ENCODE measurements at places on chromosomes 12 and 14. TPM values are rescaled to one million over a fixed set of nuclear protein-coding genes. Genes with fewer than 3 reads are reported as not detected.

Gene RERG
- total RNA-seq, result 8.1 TPM

Gene ITGA7
- total RNA-seq, result 255 TPM

Gene CLEC9A
- total RNA-seq, result 0.18 TPM

Gene ALX1
- total RNA-seq, result 0.62 TPM

Gene UBC
- total RNA-seq, result 789 TPM

Gene BMAL2
- total RNA-seq, result 2.1 TPM

- DNase-seq, result no peak
Observed at GRCh38 chr12:6407236-6407954, 23.4 kb downstream of the LTBR start.

- DNase-seq, result peak; percentile 48
Observed at GRCh38 chr12:98819821-98820404, 174.8 kb downstream of the APAF1 start.

DNA sequence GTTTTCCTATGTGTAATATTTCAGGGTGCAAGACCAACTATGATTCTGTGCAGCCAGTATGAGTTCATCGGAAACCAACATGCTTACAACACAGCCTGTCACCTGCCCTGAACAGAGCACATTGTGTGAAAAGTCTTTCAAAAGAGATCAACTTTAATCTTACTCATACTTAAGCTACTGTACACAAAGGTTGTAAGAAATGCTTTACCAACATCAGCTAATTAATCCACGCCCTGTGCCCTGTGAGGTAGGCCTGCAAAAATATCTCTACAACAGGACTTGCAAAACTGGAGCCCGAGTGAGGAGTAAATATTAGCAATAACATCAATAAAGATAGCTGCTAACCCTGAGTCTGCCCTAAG is 15.1 kb downstream of the APPL2 start:
- DNase-seq, result no peak

DNA sequence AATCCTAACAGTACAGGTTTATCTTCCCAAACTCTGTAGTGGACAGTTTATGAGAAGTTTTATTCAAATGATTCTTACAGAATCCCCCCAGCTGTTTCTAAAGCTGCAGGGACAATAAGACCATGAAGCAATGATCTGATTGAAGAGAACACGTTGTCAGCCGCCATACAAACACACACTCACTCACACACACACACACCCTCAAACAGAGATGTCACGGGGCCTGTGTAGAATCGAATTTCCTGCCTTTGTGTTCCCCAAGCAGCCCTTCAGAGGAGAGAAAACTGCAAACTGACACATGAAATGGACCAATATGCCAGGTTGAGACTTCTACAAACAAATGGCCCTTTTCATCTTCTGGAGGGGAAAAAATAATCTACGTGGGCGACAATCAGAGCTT is 80.5 kb upstream of the TBX3 start:
- no peak for DNase-seq

DNA sequence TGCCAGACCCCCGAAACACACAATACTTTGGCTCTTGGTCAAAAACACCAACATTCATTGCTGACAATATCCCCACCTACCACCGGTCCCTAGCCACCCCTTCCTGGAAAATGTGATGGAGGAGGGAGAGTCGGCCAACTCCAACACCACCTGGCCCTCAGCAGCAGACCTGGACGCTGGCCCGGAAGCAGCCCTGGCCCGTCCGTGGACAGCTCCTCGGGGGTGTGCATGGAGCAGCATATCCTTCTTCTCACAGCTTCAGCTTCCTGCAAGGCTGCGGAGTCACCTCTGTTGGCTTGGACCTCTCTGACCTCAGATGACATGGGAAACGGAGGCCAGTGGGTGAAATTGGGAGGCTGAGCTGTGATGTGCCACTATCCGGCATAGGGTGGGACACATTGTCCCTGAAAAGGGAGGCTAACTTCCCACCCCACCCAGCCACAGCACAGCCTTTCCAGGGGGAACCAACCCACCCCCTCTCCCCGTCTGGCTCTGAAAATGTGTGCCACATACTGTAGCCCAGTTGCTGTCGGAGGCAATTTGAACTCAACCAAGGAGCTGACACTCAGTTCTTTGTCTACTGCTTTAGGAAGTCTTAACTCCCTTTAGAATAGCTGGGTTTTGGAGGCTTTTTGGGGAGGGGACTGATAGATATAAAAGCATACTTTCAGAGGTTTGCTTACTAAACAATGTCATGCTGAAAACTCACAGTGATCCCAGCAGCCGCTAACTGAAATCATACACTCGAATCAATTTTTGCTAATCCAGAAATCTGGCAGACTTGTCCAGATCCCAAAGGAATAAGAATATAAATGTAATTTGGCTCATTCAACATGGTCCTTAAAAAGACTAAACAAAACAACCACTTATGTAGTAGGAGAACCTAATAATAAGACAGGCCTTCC is 43.1 kb upstream of the LTA4H start:
- DNase-seq, result peak; percentile 75

DNA sequence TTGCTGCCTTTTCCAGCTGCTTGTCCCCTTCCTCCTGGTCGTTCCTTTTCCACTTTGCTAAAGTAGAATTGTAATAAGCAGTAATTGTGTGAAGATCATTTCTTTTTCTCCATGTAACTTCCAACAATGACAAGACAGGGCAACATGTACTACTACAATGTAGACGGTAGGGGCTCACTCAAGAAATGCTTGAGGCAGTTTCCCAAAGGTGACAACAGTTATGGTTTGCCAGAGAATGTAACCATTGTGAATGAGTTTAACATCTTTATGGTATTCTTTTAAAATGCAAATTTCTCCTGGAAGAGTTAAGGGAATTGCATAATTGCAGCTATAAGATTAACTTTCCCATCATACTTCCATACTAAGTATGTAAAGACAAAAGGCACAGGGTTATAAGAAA is 23.8 kb upstream of the PHLDA1 start:
- DNase-seq, result no peak

DNA sequence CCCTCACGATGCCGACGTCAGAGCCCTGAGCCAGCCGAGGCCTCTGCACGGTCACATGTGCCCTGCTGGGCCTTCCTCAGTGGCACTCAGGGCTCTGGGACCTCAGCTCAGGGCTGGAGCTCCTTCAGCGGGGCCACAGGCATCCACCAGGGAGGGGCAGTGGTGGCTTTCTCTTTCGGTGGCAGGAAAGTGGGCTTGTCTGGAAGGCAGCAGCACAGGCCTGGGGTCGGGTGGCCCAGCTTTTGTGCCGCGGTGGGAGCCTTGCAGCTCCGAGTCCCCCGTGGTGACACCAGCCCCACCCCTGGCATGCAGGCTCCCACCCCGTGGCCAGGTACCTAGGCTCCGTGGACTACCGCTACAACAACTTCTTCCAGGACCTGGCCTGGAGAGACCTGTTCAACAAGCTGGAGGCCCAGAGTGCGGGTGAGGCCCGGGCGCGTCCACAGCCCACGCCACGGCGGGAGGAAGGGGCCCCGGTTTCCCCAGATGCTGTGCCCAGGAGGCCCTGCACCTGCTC is 14.2 kb upstream of the TEX22 start:
- no peak for DNase-seq

DNA sequence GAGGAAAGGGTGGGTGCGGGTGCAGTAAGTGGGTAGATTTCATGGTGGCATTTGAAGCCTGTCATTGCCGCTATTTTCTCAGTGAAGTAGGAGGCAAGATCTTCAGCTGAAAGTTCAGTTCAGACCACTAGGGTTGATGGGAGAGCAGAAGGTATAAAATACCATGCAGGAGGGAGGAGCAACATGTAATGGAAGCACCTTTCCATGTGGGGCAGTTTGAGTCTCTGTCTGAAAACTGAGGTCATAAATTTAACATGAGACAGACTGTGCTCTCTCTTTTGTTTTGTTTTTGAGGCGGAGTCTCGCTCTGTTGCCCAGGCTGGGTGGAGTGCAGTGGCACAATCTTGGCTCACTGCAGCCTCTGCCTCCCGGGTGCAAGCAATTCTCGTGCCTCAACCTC is 22.7 kb downstream of the LRRC74A start:
- no peak for DNase-seq

DNA sequence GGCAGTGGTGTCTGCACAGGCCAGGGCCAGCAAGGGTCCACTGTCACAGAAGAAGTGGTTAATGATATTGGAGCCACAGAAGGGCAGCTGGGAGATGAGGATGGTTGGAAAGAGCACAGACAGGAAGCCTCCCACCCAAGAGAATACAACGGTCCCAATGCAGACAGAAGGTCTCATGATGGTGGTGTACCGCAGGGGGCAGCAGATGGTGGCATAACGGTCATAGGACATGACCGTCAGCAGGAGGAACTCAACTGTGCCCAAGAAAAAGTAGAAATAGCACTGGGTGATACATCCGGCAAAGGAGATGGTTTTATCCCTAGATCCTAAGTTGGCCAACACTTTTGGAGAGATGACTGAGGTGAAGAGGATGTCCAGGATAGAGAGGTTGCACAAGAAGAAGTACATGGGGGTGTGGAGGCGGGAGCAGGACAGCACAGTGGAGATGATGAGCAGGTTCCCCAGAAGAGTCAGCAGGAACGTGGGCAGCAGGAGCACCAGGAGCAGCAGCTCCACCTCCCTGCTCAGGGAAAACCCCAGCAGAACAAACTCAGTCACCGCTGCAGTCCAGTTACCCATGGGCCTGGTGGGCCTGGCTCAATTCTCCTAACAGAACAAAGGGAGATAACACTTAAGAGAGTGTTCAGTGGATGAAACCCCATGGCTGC is 9.8 kb downstream of the OR6J1 start:
- DNase-seq, result no peak

GRCh38 chr14:37992499-37992898 is 215.2 kb upstream of the SSTR1 start:
- DNase-seq, result no peak

DNA sequence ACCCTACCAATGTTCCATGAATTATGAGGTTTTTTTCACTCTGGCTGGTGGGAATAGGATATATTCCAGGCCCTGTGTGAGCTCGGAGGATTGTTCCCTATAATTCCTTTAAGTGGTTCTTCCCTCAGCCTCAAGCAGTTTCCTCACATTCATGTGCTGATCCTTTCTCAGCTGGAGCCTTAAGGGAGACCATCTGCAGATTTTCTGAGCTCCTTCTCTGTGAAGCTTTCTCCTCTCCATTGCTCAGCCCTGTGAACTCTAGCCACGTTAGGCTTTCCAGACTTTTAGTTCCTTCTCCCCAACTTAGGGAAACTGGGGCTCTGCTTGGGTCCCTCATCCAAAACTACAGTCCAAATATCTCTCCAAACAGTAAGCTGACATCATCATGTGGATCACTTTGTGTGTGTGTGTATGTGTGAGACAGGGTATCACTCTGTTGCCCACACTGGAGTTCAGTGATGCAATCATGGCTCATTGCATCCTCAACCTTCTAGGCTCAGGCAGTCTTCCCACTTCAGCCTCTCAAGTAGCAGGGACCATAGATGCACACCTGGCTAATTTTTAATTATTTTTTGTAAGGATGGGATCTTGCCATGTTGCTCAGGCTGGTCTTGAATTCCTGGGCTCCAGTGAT is 219.5 kb upstream of the OTX2 start:
- no peak for DNase-seq

- DNase-seq, result no peak
Observed at GRCh38 chr12:67241482-67241881, 27.7 kb upstream of the CAND1 start.

DNA sequence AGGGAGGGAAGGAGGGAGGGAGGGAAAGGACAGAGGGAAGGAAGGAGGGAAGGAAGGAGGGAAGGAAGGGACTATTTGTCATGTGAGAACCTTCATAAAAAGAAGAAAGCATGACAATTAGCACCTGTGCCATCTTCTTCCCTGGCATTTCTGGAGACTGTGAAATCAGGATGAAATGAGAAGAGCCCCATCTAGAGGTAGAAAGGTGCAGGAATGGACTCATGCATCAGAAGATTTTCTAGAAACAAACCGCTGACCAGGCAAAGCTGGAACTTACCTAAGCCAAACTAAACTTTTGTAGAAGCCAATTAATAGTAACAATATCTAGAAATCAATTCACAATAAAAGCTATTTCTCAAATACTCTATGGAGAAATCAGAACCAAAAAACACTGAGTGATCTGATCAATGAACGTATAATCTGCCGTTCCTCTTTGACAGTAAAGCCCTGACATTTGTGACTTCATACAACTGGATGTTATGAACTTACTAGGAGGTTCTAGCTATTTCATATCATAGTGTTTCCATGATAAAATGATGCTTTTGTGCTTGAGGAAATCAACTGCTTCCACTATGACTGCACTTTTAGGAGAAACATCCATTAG is 24.4 kb upstream of the CRACR2A start:
- DNase-seq, result peak; percentile 43

DNA sequence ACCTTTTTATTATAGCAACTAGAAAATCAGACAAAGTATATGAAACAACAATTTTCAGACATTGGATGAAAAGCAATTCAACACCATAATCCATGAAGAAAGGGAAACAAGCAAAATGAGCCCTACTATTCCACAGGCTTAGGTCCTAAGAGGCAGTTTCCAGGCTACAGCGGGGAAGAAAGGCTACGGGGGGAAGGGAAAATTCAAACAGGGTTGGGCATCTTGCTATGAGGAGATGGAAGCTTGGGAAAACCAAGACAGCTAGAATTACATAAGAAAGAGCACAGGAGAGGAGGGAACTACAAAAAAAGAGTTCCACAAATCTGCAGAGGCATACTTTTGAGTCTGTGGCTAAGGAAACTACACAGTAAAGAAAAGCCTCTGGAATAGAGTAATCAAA is 356.0 kb upstream of the CLEC14A start:
- no peak for DNase-seq

- DNase-seq, result no peak
Observed at GRCh38 chr14:21915826-21916225, 242.2 kb upstream of the OR4E1 start.

DNA sequence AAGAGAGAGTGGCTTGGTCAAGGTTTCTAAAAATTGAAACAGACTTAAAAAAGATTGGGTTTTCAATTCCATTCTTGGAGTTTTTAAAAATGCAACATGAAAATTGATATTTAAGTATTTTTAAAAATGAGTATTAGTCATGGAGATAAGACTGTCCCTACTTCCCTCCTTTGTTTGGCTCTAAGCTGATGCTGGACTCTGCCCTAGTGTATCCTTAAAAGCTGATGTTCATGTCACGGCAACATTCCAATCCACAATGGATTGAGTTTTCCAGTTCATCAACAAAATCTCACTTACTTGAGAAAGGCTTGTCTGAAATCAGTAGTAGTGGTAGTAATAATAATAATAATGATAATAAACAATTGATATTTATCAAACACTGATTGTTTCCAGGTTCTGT is 119.0 kb upstream of the SLC38A2 start:
- DNase-seq, result no peak

GRCh38 chr12:122161682-122162081 is 12.3 kb downstream of the IL31 start:
- DNase-seq, result no peak

- DNase-seq, result no peak
Observed at GRCh38 chr14:100203962-100204834, 34.7 kb upstream of the YY1 start.
